ENCODE measurements at places on chromosomes 2 and 18. TPM values are rescaled to one million over a fixed set of nuclear protein-coding genes. Genes with fewer than 3 reads are reported as not detected.
A peak's percentile ranks its signal among the peaks of the same experiment; 100 is the strongest.

The FSHR gene
- not detected for polyA plus RNA-seq

The ALPP gene
- polyA plus RNA-seq, result not detected

The TMEM169 gene
- polyA plus RNA-seq, result 0.49 TPM

The OR6B2 gene
- polyA plus RNA-seq, result not detected

The SPIRE1 gene
- 3.5 TPM for polyA plus RNA-seq

The OSR1 gene
- not detected for polyA plus RNA-seq

The DNAJC27 gene
- polyA plus RNA-seq, result 4.9 TPM

The TUBB8B gene
- not detected for polyA plus RNA-seq

DNA sequence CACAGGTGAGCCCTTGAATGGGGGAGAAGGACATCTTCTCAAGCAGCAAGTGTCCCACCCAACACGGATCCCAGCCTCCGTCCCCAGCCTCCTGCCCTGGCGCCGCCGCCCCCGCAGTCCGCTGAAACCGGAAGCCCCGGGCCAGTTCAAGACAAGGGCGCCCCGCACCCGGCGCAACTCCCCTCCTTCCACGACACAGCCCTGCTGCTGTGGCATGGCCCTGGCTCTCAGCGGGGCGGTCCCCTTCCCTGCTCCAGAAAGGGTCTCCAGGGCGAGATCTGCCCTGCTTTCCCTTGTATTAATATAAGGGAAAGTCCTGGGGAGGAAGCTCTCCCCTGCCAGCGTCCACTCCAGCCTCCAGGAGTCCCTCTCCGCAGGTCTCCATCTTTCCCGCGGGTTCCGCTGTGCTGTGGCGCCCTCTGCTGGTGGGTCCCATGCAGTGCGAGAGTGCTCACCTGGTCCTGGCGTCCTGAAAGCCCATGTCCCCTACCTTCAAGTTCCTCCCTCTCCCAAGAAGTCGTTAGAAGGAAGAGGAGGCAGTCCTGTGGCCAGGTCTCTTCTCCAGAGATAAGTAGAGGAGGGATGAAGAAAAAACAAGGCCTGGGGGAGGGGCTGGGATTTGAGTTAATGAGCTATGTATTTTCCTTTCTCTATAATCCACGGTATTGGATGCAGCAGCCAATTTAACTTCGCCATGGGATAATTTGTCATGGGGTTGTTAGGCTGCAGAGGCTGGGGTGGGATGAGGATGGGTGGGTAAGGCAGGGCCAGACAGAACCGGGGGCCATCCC is 176.0 kb downstream of the SMAD2 start:
- DNase-seq, result peak; percentile 15

DNA sequence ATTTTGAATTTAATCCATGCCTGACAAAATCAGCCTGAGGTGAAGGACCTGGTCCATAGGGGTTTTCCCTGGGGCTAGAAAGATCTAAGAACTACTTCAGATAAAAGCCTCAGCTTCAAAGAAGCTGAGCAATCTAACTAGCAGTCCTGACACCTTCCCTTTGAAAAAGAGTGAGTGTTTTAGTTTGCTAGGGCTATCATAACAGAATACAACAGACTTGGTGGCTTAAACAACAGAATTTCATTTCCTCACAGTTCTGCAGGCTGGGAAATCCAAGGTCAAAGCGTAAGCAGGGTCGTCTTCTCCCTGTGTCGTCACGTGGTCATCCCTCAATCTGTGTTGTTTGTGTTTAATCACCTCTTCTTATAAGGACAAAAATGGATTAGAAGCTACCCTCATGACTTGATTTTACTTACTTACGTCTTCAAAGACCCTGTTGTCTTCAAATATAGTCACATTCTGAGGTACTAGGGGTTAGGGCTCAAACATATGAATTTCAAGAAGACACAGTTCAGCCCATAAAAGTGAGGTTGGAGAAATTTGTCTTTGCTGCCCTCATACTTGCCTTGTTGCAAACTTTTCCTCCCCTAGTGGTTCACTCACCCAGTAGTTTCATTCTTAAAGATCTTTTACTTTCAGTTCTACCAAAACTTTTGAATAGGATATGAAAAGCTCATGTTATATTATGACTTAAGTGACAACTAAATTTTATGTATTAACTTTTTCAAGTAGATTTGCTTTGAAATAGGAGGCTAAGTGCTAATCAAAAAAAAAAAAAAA is 673.8 kb downstream of the ARHGAP15 start:
- no peak for DNase-seq

GRCh38 chr2:191249156-191249813 is 4.1 kb downstream of the MYO1B start:
- DNase-seq, result no peak

DNA sequence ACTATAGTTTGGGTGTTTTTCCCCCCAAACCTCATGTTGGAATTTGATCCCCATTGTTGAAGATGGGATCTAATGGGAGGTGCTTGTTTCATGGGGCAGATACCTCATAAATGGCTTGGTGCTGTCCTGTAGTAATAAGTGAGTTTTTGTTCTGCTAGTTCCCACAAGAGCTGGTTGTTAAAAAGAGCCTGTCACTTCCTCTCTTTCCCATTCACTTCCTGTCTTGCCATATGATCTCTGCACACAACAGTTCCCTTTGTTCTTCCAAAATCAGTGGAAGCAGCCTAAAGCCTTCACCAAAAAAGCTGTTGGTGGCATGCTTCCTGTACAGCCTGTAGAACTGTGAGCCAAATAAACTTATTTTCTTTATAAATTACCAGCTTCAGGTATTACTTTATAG is 768.2 kb upstream of the VRK2 start:
- no peak for DNase-seq

GRCh38 chr2:214543386-214543955 is 132.6 kb downstream of the VWC2L start:
- DNase-seq, result no peak

- no peak for DNase-seq
Observed at GRCh38 chr2:222134654-222135053, 164.1 kb downstream of the PAX3 start.

DNA sequence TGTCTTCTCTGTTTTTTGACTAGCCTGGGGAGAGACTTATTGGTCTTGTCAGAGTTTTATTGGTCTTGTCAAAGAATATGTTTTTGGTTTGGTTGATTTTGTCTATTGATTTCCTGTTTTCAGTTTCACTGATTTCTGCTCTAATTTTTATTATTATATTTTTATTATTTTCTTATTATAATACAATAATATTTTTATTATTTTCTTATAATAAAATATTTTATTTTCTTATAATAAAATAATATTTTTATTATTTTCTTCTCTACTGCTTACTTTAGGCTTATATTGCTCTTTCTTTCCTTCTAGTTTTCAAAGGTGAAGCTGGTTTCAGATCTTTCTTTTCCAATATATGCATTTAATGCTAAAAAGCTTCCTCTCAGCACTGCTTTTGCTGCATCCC is 62.0 kb downstream of the TRAPPC12 start:
- no peak for DNase-seq

- DNase-seq, result no peak
Observed at GRCh38 chr2:120546048-120546864, 189.4 kb upstream of the GLI2 start.

DNA sequence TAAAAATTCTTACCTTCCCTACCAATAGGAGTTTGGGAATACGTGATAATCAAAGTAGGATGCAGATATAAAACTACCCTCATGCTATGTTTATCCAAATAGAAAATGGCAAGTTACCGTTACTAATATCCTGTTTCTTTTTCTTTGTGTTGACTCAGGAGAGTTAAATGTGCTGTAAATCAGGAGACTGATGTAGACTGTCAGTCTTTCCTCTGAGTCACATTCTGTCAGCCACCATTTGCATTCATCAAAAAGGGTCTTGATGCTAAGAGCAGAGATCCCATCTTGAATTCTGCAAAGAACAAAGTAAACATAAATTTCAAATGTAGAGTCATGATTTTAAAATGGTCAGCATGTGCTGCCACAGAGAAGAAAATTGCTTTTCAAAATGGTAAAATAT is 712.8 kb downstream of the SOCS6 start:
- no peak for DNase-seq

DNA sequence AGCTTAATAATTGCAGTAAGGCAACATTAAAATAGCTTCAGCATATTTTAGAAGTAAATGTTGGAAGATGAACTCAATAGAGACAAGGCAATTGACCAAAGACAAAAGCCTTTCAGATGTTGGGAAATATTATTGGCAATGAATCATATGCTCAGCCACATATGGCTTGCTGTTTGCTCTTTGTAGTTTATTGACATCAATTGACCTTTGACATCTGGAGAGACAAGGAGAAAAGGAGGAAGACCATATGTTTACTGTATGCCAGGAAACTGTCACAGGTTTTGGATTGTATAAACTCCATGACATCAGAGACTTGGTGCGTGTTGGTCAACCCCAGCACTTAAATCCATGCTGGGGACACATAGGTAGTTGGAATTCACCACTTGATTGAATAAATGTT is 60.6 kb upstream of the SLC16A14 start:
- no peak for DNase-seq

DNA sequence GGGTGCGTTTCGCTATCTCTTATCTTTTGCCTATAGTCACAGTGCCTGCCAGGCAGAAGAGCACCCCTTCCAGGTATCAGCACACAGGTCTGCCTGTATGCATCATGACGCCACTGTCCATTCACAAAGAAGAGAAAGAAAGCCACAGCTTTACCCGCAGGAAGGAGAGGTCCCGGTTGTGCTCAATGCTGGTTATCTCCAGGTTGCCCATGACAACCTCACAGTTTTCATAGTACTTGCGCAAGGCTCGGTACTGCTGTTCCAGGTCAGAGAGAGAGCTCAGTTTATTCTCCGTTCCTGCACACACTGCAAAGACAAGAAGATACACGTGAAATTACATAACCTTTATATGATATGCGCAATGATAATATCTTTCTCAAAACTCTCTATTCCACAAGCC is 414.0 kb downstream of the ERBB4 start:
- DNase-seq, result no peak

- DNase-seq, result no peak
Observed at GRCh38 chr2:233456934-233457333, 102.6 kb downstream of the DGKD start.

DNA sequence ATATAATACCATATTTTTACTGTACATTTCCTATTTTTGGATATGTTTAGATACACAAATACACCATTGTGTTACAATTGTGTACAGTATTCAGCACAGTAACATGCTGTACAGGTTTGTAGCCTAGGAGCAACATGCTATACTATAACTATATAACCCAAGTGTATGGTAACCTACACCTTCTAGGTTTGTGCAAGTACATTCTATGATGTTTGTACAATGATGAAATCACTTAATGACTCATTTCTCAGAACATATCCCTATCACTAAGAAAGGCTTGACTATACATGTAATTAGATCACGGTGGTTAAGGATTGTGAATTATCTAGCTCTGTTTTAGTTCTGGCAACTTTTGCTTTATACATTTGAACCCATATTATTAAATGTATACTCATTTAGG is 31.3 kb downstream of the NPHP1 start:
- no peak for DNase-seq

- DNase-seq, result no peak
Observed at GRCh38 chr18:28439870-28440269, 262.9 kb upstream of the CDH2 start.

GRCh38 chr18:62631173-62631572 is 84.2 kb upstream of the PHLPP1 start:
- DNase-seq, result no peak

GRCh38 chr2:64804651-64805050 is 150.9 kb upstream of the SERTAD2 start:
- DNase-seq, result no peak

- no peak for DNase-seq
Observed at GRCh38 chr2:70725505-70725904, 42.5 kb downstream of the ADD2 start.

GRCh38 chr2:162385536-162385935 is 41.6 kb downstream of the GCA start:
- DNase-seq, result no peak

GRCh38 chr2:30326497-30326896 is 95.2 kb downstream of the LBH start:
- DNase-seq, result no peak

GRCh38 chr2:100264651-100265050 is 57.6 kb downstream of the LONRF2 start:
- no peak for DNase-seq

DNA sequence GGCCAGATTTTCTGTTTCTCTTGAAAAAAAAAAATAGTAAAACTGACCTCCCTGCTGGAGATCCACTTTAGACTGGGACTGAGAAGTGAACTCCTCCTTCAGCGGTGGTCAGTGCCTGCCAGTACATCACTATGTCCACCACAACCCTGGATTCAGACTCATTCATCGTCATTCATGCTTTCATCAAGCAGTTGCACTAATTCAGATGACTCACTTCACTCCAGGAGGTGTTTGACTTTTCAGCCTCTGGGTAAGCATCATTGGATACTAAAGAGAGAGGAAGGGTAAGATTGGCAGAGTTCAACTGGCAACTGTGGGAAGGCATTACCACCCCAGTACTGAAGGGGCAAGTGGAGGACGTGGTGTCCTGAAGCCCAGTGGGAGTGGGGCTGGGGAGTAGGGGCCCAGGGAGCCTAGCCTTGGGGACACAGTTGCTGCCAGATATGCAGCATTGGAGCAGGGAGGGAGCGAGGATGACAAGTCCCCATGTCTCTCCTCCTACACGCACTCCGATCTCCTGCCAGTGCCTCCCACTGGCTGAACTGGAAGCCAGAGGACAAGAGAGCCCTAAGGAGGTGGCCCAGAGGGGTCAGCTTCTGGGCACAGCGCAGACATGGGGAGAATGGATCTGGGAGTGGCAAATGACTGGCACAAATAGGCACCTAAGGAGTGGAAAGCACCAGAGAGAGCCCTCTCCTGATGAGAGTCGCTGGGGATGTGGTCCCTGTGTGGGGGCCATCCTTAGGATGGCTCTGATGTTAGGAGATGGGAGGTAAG is 111.1 kb downstream of the TGFA start:
- no peak for DNase-seq

DNA sequence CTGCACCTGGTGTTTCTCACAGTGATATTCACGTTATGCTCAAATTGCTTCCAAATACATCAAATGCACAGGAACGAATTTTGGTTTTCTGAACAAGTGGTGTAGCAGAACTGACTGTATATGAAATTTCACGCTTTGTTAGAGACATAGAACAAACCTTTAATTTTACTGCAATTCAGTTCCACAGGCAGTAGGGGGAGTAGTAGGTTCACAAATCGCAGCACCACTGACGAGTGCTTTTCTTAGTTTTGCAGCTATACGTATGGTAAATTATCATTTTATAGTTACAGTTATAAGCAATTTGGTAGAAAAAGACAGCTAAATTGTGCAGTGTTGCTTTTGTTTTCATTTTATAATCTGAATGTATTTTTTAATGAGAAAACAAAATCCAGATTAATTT is 113.3 kb downstream of the KIAA1328 start:
- no peak for DNase-seq

GRCh38 chr2:26164641-26165211 is 8.2 kb upstream of the GAREM2 start:
- DNase-seq, result no peak

GRCh38 chr2:191280290-191280689 is 35.1 kb downstream of the MYO1B start:
- DNase-seq, result no peak

GRCh38 chr2:238598802-238599530 is 172.2 kb downstream of the ASB1 start:
- DNase-seq, result no peak

- no peak for DNase-seq
Observed at GRCh38 chr2:15758848-15759247, 167.2 kb downstream of the DDX1 start.
